ENCODE measurements at places on chromosomes 11 and 22.
A peak's percentile ranks its signal among the peaks of the same experiment; 100 is the strongest.

DNA sequence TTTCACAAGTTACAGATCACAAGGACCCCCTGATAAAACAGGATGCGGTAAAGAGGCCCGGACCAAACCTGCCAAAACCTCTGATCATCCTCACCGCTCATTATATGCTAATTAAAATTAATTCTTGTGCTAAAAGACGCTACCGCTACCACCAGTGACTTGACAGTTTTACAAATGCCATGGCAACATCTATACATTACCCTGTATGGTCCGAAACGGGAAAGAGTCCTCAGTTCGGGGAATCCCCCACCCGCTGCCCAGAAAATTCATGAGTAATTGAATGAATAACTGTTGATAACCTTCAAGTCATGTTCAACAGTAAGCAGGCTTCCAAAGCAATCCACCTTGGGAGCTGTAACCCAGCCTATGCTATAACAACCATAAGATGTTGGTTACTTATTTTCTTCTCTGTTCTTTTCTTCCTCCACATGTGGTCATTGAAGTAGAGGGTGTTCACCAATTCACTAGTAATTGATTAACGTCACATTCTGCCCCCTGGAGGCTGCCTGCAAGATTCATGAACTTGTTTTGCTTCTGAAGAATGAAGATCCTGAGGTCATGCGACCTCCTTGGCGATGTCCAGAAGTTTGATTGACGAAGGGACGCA lies 20.6 kb downstream of the APOBEC3H start:
- peak; percentile 77 for DNase-seq

- no peak for DNase-seq
Observed at GRCh38 chr11:46559815-46560214, 34.0 kb downstream of the AMBRA1 start.

- DNase-seq: no peak
Observed at GRCh38 chr11:126816645-126817044, 183.9 kb downstream of the KIRREL3 start.

GRCh38 chr11:34679681-34680080 lies 58.8 kb downstream of the EHF start:
- no peak for DNase-seq

DNA sequence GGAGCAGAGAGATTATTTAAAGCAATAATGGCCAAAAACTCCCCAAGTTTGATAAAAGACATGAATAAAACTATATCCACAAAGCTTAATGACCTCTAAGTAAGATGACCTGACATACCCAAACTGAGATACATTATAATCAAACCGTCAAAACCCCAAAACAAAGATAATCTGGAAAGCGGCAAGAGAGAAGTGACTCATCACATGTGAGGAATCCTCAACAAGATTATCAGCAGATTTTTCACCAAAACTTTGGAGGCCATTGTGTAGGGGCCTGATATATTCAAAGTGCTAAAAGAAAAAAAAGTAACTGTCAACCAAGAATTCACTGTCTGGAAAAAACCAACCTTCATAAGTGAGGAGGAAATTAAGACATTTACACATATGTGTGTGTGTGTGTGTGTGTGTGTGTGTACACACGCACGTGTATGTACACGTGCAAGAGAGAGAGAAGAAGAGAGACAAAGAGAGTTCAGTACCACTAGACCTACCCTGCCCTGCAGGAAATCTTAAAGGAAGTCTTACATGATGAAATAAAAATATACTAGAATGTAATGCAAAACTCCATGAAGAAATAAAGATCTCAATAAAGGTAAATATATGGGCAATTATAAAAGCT lies 752.4 kb downstream of the NELL1 start:
- DNase-seq: no peak

DNA sequence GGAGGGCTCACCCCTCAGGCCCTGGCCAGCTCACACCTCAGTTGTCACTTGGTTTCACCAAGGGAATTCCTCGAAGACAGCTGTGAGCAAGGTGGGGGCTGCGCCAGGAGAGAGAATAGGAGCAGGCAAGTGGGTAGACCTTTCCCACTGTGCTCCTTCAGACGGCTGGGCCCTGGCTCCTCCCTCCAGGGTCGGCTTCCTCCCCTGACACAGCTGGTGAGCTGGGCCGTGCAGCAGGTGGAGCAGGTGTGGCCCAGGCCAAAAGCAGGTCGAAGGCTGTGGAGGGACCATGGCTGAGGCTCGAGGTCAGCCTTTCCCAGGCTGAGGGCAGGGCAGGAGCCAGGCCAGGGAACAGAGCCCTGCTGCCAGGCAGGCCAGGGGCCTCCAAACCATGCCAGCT lies 12.5 kb upstream of the MYRF start:
- DNase-seq: no peak

DNA sequence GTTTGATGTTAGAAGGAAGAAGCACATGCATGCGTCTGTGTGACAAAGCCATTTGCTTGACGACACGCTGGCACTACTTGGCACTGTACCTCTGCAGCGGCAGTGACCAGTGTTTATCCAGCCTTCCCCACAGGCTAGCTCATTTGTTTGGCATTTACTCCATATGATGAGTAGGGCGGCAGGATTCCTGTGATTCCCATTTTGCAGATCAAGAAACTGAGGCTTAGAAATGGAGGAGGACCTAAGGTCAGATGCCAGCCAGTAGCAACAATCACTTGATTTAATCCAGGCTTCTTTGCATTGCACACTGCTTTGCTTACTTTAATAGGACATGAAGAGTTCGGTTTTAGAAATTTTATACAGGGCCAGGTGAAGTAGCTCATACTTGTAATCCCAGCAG lies 45.0 kb downstream of the TBC1D22A start:
- DNase-seq: no peak

- no peak for DNase-seq
Observed at GRCh38 chr11:70481625-70482528, 83.5 kb downstream of the CTTN start.

GRCh38 chr22:36211237-36211861 lies 9.7 kb upstream of the APOL4 start:
- no peak for DNase-seq

- no peak for DNase-seq
Observed at GRCh38 chr22:44192816-44193534, 12.2 kb downstream of the PARVG start.

- no peak for DNase-seq
Observed at GRCh38 chr11:70699294-70700221, 301.2 kb downstream of the CTTN start.

DNA sequence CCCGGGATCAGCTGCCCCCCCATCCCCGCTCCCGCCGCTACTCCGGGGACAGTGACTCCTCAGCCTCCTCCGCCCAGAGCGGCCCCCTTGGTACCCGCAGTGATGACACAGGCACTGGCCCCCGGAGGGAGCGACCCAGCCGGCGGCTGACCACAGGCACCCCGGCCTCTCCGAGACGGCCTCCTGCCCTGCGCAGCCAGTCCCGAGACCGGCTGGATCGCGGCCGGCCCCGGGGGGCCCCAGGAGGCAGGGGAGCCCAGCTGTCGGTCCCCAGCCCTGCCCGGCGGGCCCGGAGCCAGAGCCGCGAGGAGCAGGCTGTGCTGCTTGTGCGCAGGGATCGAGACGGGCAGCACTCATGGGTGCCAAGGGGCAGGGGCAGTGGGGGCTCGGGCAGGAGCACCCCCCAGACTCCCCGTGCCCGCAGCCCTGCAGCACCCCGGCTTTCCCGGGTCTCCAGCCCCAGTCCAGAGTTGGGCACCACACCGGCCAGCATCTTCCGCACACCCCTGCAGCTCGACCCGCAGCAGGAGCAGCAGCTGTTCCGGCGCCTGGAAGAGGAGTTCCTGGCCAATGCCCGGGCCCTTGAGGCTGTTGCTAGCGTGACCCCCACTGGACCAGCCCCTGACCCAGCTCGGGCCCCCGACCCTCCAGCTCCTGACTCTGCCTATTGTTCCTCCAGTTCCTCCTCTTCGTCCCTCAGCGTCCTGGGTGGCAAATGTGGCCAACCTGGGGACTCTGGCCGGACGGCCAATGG lies 3.9 kb downstream of the RASL10A start:
- no peak for DNase-seq

DNA sequence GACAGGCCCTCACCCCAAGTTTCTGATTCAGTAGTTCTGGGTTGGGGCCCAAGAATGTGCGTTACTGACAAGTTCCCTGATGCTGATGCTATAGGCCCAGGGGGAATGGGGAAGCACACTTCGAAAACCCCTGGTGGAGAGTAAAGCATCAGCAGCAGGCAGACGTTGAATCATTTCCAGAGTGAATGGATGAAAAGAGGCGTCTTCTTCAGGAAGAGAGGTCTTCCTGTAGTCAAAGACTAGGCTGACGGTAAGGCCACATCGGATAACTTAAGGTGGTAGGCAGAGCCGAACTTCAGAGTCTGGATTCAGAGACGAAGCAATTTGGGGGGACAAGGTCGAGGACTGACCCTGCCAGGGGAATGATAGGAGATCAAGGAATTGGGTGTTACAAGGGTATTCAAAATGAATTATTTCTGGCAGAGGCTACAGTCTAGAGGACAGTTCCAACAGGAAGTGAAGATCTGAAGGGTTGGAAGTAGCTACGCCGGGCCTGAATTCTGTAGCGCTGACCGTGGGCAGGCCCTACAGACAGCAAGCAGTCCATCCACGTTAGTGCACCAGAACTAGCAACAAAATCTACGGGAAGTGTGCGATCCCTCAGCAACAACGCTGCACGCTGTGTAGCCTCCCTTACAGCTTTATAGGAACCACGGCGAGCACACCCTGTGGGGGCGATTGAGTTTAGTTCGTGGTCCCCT lies 862 bp upstream of the CENATAC start:
- DNase-seq: peak; percentile 67

DNA sequence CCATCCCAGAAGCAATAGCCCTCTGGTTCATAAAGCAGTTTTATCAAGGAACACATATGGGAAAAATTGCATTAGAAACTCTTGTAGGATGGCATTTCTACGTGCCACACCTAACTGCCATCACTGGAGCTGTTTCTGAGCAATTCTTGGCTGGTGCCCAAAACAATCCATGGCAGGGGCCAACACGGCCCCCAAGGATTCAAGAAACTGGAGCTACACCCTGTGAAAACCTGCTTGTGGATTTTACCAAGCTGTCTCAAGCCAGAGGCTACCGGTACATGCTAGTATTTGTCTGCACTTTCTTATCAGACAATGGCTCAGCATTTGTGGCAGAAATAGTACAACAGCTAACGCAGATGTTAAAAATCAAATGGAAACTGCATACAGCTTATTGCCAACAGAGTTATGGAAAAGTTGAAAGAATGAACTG lies 42.4 kb upstream of the GLYAT start:
- DNase-seq: no peak

- no peak for DNase-seq
Observed at GRCh38 chr11:99376463-99376862, 355.7 kb downstream of the CNTN5 start.

DNA sequence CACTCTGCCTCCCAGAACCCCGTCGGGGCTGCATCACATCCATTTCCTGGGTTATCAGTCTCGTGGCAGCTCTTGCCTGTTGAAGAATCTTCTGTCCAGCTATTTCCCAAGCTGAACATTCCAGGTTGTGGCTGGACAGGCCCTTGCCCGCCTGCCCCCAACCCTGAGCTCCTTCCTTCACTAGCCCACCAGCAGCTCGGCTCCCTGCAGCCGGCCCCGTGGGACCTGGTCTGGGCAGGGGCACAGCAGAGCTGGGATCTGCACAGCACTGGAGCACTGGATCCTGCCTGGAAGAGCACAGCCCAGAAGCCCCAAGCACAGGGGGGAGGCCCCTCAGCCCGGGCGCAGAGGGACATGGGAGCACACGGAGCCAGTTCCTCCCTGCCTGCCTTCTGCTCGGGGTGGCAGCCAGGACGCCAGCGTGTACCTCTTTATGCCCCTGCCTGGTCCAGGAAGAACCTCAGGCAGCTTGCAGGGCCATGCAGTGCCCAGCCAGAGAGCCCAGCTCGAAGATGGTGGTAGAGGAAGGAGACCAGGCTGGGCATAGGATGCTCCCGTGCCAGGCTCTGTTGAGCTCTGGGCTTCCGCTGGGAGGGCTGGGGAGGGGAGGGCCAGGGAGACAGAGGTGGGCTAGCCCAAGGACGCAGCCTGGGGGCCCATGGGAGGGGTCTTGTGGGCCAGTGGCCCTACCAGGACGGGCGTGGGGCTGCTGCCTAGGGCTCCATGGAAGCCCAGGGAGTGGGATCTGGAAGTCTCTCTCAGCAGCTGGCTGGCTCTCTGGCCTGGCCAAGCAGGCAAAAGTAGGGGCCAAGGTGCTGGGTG lies 16.6 kb upstream of the GNB1L start:
- DNase-seq: peak; percentile 0

DNA sequence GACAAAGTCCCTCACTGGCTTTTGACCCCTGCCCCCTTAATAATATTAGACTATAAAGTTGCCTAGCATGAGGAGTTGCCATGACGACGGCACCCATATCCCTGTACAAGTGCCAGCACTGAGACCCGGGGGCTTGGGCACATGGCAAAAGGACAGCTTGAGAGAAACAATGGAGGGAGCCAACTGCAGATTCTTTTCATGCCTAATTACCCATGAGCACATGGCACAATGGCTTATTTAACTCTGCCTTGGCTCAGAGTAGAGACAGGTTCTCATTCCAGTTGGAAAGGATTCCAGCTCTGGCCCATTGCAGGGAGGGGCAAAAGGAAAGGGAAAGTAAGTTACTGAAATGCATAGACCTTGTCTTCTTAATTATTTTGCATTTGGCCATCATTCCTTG lies 261.2 kb upstream of the UBASH3B start:
- DNase-seq: no peak

GRCh38 chr11:94926271-94926625 lies 47.1 kb downstream of the CWC15 start:
- DNase-seq: no peak

GRCh38 chr11:77095551-77096490 lies 6.8 kb upstream of the OMP start:
- no peak for DNase-seq

DNA sequence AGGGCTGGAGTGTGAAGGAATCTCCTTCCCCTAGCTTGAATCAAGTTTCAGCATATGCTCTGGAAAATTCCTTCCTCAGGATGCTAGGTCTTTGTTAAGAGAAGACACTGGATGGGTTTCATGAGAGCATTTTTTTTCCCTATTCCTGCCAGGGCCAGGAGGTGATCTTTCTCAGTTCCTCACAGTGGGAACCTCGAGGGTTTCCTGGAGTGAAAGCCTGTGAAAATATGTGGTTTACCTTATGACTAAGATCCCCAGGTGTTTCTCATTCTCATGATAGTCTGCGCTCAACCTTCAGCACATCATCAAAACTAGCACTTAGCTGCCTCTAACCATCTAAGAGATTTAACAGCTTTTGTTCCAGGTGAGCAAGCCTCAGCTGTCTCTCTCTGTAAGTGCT lies 985.3 kb upstream of the FAT3 start:
- DNase-seq: no peak

DNA sequence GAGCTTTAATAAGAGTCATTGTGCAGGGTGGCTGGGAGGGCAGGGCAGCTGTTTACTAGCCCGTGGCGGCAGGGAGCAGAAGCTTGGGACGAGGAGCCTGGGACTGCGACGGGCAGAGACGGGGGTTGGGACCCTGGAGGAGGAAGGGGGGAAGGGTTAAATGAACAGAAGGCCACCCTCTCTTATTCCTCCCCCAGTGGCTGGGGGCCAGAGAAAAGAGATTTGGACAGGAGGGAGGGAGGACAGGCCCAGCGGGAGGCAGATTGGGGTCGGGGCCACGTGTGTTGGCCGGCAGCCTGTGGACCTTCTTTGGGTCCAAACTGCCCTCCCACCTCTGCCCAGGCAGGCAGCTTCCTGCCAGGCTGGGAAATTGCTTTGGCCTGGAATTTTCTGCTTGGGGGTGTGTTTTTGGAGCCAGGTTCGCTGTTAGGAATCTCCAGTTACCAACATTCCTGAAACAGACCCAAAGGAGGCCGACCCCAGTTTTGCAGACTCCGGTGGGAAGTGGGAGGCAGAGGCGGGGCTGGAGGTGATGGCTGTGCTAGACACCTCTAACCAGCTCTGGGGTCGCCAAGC lies 50.2 kb downstream of the APOL3 start:
- DNase-seq: no peak
